ENCODE measurements at places on chromosomes 5 and 9. TPM values are rescaled to one million over a fixed set of nuclear protein-coding genes. Genes with fewer than 3 reads are reported as not detected.

The TOR4A gene
- 4.9 TPM for total RNA-seq

The QRFP gene
- total RNA-seq = not detected

The ENHO gene
- total RNA-seq = not detected

The TMEM215 gene
- total RNA-seq = not detected

GRCh38 chr5:139282197-139282557 lies 11.4 kb upstream of the MATR3 start:
- no peak overlapping the region for H3K27ac ChIP-seq
- H3K4me3 ChIP-seq = no peak overlapping the region
- H3K4me1 ChIP-seq = peaks cover 5% of the 10 kb centered on the region

GRCh38 chr5:151053796-151054462 lies 26.9 kb downstream of the TNIP1 start:
- H3K27ac ChIP-seq = no peak overlapping the region
- H3K4me3 ChIP-seq = no peak overlapping the region
- no peaks in the 10 kb centered on the region for H3K4me1 ChIP-seq
- H3K27me3 ChIP-seq = no peaks in the 10 kb centered on the region

DNA sequence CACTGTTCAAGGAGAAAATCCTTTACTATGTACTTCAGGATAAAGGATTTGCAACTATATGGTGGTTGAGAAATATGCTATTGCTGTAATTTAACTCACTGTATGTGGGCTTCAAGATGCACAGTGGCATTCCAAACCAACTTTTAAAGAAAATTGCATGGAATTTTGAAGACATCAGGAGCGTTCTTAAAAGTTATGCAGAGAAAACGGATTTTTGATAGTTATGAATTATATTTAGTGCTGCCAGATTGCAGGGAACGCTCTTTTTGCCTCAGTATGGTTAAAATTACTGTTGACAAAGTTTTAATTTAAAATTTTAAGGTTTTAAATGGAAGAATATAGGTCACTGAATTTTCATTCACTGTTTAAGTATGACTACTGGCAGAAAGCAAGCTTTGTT lies 336.1 kb upstream of the EFNA5 start:
- no peak for DNase-seq
- H3K27me3 ChIP-seq = no peaks in the 10 kb centered on the region
- H3K27ac ChIP-seq = no peak overlapping the region
- H3K36me3 ChIP-seq = no peaks in the 10 kb centered on the region
- no peaks in the 10 kb centered on the region for H3K4me1 ChIP-seq

DNA sequence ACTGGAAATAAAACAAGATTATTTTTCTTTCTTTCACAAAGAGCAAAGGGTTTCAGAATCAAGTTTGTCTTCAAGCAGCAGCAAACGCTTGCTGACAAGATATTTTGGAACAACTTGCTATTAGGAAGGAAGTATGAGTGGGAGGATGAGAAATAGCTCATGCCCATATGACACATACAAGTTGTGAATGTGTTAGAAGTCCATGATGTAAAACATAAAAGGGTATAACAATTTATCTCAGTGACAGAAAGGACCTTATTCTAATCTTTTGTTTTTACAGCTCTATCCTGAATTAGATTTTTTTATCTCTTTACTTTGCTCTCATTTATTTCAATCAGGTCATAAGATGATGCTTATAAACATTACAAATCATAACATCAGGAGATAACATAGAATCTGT lies 516.6 kb upstream of the MEF2C start:
- no peaks in the 10 kb centered on the region for H3K36me3 ChIP-seq
- peaks cover 20% of the 10 kb centered on the region for H3K4me1 ChIP-seq
- H3K27ac ChIP-seq = no peak overlapping the region
- no peak for DNase-seq
- H3K4me3 ChIP-seq = no peak overlapping the region

DNA sequence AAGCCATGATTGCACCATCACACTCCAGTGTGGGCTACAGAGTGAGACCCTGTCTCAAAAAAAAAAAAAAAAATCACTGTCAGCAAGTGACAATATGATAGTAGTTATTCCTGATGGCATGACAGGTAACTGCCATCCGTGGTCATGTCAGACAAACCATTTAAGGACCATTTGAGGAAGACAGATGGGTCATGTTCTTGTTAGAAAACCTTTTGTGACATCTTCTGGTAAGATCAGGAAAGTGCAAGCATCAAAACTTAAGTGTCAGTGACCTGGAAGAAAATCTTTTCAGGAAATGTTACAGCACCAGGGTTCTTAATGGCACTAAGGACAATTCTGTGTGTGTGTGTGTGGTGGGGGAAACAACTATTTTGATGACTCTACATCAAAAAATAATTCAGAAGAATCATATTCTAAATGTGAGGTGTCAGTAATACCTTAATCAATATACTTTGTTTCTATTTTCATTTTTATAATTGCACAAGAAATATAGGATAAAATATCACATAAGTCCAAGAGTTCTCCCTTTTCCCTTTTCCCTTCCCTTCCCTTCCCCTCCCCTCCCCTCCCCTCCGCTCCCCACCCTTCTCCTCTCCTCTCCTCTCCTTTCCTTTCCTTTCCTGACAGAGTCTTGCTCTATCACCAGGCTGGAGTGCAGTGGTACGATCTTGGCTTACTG lies 17.8 kb downstream of the SLC38A9 start:
- no peak for DNase-seq
- no peaks in the 10 kb centered on the region for H3K27me3 ChIP-seq
- H3K36me3 ChIP-seq = peaks cover 2% of the 10 kb centered on the region
- H3K4me1 ChIP-seq = no peaks in the 10 kb centered on the region
- no peak overlapping the region for H3K27ac ChIP-seq
- no peak overlapping the region for H3K4me3 ChIP-seq

GRCh38 chr5:56580864-56581263 lies 234.5 kb upstream of the MAP3K1 start:
- H3K27ac ChIP-seq = no peak overlapping the region
- DNase-seq = no peak
- H3K4me1 ChIP-seq = peaks cover 2% of the 10 kb centered on the region
- no peaks in the 10 kb centered on the region for H3K36me3 ChIP-seq
- H3K4me3 ChIP-seq = no peak overlapping the region

DNA sequence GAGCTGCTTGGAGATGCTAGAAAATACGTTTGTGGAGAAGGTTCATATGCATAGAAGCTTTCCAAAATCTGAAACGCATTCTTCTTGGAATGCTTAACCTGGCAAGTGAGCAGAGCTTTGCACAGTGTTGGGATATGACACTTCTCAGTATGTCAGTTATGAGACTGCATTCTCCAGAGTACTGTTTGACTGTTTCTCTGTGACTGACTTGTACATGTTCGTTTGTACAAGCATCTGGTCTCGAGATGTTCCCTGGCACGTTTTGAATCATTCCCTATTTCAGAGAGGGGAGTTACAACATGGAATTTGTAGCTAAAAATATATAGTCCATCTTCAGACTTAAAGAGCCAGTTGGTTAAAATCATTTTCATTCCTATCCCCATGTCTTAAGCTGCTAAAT lies 272.4 kb downstream of the ARRDC3 start:
- no peaks in the 10 kb centered on the region for H3K27me3 ChIP-seq
- no peak overlapping the region for H3K4me3 ChIP-seq
- no peaks in the 10 kb centered on the region for H3K36me3 ChIP-seq

- H3K27me3 ChIP-seq = no peaks in the 10 kb centered on the region
- no peaks in the 10 kb centered on the region for H3K4me1 ChIP-seq
- no peaks in the 10 kb centered on the region for H3K36me3 ChIP-seq
- H3K4me3 ChIP-seq = no peak overlapping the region
- DNase-seq = no peak
- no peak overlapping the region for H3K27ac ChIP-seq
Measured at GRCh38 chr5:89946508-89946907, 463.0 kb downstream of the CETN3 start.

DNA sequence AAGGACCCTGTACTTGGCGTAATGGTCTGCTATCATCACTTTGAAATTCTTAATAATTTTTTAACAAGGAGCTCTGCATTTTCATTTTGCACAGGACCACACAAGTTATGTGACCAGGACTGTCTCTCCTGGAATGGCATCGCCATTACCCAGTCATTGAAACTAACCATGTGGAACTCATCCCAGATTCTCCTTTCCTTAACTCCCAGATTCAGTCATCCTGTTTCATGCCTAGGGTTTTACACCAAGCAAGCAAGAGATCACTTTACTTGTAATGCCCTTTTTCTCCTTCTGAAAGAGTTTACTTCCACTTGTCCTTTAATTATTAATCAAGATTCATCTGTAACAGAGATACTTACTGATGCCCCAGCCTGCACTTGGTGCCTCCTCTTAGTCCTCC lies 12.0 kb downstream of the FRMD3 start:
- no peak overlapping the region for H3K27ac ChIP-seq
- no peaks in the 10 kb centered on the region for H3K27me3 ChIP-seq
- no peak overlapping the region for H3K4me3 ChIP-seq
- no peaks in the 10 kb centered on the region for H3K4me1 ChIP-seq
